ENCODE measurements at places on chromosomes 4 and X. TPM values are rescaled to one million over a fixed set of nuclear protein-coding genes. Genes with fewer than 3 reads are reported as not detected.

DNA sequence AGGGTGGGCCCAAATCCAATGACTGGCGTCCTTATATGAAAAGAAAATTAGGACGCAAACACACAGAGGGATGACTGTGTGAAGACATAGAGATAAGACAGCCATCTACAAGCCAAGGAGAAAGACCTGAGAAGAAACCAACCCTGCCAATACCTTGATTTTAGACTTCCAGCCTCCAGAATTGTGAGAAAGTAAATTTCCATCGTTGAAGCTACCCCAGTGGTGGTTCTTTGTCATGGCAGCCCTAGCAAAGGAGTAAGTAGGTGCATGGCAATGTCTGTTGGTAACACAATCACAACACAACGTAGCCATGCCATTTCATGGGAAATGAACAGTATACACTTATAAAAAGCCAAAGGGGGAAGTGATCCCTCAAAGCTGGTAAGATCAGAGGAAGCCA, 25.3 kb downstream of the SMIM20 start:
- H3K27ac ChIP-seq = no peak overlapping the region
- no peak overlapping the region for H3K4me3 ChIP-seq
- H3K36me3 ChIP-seq = no peaks in the 10 kb centered on the region
- H3K27me3 ChIP-seq = no peaks in the 10 kb centered on the region
- no peaks in the 10 kb centered on the region for H3K4me1 ChIP-seq

GRCh38 chr4:97394653-97395052, 748.6 kb downstream of the STPG2 start:
- no peaks in the 10 kb centered on the region for H3K27me3 ChIP-seq
- no peak overlapping the region for H3K4me3 ChIP-seq
- H3K36me3 ChIP-seq = no peaks in the 10 kb centered on the region
- H3K4me1 ChIP-seq = no peaks in the 10 kb centered on the region
- H3K27ac ChIP-seq = no peak overlapping the region
- DNase-seq = no peak

DNA sequence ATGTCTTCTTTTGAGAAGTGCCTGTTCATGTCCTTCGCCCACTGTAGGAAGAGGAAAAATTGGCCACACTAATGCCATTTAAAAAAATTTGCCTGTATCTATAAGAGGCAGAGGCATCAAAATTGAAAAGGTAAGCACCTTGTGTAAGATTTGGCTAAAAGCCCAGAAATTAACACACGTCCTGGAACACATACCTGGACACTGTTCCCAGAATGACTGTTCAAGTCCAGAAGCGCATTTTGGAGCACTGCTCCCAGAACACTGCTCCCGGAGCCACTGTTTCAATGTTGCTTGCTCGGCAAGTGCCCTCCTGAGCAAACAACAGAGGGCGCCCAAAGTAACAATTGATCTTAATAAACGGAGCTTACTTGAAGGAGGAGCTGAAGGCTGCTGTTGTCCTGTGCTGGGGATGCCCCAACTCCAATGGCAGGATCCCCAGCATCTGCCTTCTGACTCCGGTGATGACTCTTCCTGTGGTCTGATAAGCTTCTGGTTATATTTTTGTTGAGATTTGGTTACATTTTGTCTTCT, 1958.6 kb downstream of the C4orf33 start:
- no peak for DNase-seq
- H3K36me3 ChIP-seq = no peaks in the 10 kb centered on the region
- H3K27me3 ChIP-seq = no peaks in the 10 kb centered on the region
- H3K4me1 ChIP-seq = no peaks in the 10 kb centered on the region

DNA sequence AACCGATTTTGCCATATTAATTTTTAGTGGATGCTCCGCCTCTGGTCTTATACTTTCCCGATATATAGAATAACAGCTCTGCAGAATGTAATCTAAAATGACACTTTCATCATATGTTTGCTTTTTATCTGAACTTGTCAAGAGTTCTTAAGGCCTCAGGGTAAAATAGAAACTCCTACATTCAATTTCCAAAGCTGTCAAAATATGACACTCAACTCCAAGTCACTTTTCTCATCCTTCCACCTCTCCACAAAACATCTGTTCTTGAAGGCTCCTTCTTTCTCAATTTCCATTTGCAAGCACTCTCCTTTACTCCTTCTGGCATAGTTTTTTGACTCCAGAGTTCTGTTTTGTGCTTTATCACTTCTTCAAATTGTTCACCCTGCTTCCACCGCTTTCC, 242.2 kb downstream of the PDGFC start:
- DNase-seq = no peak
- H3K4me3 ChIP-seq = no peak overlapping the region
- H3K4me1 ChIP-seq = no peaks in the 10 kb centered on the region
- H3K36me3 ChIP-seq = no peaks in the 10 kb centered on the region
- H3K27me3 ChIP-seq = no peaks in the 10 kb centered on the region

GRCh38 chr4:168449719-168450452, 30.4 kb downstream of the DDX60L start:
- no peaks in the 10 kb centered on the region for H3K27me3 ChIP-seq
- peaks cover 43% of the 10 kb centered on the region for H3K36me3 ChIP-seq
- H3K27ac ChIP-seq = no peak overlapping the region

SULT1E1 gene
- total RNA-seq = not detected

TAF7L gene
- total RNA-seq = not detected

All from heart left ventricle (tissue), 16 donors.